ENCODE measurements at places on chromosomes 13 and 19.
A peak's percentile ranks its signal among the peaks of the same experiment; 100 is the strongest.

GRCh38 chr13:80547341-80547740 is 206.4 kb upstream of the SPRY2 start:
- no peak for DNase-seq

- DNase-seq = peak; percentile 45
These were observed at the start of gene ADAMTS10 for GRCh38 chr19:8610041-8610935. ADAMTS10 (minus strand) TSS chr19:8610715; CDS start chr19:8605710, 5,005 bp downstream.

GRCh38 chr19:51507192-51507591 is 5.6 kb upstream of the SIGLEC12 start:
- no peak for DNase-seq

DNA sequence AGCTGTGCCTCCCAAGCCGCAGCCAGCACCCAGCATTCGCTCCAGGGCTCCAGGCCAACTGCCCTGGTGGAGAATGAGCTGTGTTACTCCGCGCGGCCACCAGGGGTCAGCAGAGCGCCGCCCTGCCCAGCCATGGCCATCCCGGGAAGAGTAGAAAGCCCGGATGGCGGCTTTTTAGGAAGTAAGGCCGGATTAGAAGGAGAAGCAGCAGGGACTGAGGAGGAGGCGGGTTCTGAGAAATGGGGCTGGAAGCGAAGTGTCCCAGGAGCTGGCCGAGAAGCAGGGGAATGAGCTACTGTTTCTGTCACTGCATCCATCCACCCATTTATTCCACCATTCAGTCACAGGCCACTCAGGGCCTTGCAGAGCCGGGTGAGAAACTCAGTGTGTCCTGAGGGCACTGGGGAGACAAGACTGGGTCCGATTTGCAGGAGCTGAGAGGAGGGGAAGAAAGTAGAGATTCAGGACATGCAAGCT is 6.6 kb upstream of the NPAS1 start:
- DNase-seq = peak; percentile 68

DNA sequence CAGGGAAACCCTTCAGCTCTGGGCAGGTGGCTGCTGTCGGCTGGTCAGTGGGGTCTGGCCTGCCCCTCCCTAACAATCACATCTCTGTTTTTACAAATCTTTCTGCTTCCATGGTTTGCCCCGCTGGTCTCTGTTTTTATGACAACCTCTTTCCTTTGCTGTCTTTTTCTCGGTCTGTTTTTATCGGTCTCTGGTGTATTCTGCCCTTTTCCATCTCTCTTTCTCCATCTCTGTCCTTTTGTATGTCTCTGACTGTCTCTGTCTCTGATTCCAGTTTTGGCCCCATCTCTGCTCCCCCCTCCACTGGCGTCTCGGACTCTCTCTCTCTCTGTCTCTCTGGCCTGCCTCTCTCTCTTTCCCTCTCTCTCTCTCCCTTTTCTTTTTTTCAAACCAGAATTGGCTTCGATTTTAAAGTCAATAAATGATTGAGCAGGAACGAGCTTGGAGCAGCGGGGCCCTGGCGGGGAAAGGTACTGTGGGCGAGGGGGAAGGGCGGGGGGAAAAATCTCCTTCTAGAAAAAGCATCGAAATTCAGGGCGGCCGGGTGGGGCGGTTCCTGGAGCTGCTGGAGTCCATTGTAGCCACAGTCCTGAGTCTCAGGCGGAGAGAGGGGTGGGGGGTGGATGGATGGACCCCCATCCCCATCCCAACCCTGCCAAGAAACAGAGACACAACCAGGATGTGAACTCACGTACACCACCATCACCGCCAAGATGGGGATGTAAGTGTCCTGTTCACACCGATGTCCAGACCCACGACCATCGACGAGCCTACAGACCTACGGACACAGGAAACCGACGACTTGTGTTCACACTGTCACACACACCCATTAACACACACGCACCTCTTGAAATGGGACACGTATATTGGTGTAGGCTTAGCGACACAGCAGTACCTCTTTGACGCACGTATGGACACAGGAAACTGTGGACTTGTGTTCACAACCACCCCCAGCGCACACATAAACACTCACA is 3.0 kb downstream of the NFIX start:
- DNase-seq = no peak

GRCh38 chr19:4390017-4390566 is 10.3 kb downstream of the SH3GL1 start:
- no peak for DNase-seq

DNA sequence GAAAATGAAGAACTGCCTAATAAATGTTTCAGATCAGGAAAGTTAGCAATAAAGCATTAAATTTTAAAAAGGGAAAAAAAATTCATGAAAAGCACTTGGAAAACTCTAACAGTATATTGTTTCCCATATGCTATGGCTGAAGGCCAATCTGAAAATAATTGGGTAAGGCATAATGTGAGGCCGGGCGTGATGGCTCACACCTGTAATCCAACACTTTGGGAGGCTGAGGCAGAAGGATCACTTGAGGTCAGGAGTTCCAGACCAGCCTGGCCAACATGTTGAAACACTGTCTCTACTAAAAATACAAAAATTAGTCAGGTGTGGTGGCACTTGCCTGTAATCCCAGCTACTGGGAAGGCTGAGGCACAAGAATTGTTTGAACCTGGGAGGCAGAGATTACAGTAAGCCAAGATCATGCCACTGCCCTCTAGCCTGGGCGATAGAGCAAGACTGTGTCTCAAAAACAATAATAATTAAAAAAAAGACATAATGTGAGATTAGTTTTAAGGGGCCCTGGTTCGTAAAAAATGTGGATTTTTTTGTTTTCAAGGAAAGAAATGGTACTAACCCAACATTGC is 15.2 kb downstream of the INTS6 start:
- no peak for DNase-seq

DNA sequence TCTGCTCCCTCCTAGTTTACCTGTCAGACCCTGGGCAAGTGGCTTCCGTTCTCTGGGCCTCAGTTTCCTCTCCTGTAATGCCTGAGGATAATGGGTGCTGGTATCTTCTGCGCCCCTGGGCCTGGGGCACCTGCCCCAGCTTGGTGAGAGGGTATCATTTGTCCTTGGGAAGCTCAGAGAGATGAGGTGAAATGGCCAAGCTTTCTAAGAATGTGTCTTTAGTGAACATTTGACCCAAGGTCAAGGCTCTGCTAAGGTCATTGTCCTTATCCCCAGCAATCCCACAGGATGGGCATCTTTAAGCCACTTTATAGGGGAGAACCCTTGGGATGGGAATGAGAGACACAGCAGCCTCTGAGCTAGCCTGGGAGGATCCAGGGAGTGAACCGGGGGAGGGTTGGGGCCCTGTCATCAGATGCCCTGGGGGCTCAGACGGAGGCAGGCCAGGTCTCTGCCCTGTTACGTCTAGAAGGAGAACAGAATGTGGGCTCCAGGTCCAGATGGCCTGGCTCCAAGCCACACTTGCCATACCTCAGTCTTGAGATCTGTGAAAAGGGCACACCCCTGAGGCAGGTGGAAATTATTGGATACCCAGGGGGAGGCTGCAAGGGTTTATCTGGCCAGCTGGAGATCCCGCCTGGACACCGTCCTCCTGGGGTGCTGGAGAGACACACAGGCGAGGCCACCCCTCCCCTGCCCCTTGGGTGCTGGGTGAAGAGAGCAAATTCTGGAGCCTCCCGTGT is 1.1 kb upstream of the NFIC start:
- no peak for DNase-seq

DNA sequence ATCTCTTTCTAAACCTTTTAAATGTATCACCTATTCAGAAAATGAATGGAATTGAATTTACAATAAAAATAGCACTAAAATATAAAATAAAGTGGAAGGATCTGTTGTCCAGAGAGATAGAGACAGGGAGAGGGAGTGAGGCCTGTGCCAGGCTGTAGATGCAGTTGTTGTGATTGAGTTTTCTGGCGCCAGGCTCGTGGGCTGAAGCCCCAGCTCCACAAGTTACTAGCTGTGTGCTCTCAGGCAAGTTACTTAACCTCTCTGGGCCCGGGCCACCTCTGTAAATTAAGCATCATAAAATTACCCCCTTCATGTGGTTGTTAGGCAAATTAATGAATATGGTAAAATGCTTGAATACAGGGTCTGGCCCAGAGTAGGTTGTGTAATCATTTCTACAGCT is 52.3 kb upstream of the USP29 start:
- no peak for DNase-seq

DNA sequence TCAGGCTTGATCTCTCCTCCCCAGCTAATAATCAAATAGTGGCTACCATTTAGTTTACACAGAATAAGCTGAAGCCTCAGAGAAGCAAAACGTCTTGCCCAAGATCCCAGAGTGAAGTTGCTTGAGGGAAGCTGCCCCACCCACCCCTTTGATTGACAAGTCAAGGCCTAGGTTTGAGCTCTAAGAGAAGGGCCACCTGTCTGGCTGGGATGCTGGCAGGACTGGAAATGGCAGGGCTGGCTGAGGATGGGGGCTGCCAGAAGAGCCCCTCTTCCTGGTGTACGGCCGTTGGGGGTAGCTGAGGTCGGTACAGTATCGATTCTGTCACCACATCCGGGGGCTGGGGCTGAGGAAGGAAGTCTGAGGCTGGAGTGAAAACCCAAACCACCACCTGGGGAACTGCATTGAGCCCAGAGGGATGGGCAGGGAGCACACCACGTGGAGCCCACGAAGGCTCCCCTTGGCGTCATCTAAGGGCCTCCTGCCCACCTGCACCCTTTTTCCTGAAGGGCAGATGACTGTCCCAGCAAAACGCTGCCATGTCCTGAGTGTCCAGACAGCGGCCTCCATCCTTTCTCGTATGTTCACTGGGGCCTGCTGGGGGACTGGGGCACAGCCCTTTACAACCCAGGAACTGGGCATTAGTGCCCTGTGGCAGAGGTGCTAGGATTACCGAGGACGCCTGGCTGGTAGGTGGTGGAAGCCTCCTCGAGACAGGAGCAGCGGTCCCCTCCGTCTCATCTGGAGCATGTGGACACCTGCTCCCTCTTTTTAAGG is 1.4 kb upstream of the PRKD2 start:
- peak; percentile 51 for DNase-seq

DNA sequence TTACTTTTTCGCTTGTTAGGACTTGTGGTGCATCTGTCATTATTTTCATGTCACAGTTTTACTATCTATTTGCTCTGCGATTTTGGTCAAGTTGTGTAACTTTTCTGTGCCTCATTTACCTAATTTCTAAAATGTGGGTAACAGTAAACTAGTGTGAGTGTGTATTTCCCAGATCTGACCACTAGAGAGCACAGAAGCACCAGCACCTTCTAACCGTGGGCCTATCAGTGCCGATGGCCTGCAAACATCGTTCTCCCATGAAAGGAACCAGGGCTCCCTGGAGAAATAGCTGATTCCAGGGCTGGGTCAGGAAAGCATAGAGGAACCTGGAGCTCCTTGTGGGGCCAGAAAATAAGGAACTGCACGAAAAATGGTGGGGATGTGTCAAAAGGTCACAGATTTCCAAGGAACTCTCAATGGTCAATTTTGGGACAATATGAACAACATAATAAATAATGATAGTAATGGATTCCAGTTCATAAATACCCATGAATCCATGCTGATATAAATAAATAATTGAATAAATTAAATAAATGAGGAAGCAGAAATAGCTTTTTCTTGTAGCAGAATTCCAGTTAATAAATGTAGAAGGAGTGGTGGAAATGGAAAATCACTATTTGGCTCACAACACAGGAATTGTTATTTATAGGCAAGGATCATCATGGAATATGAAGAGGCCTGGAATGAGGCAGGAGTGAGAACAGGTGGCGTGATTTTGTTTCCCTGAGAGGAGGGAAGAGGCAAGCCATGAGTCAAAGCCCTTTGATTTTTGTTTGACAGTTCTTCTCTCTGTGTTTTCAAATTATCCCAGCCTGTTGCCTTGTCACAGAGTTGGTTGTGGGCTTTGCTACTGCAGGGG is 31.1 kb downstream of the CEACAM8 start:
- DNase-seq = no peak

GRCh38 chr19:46308510-46308909 is 11.7 kb downstream of the HIF3A start:
- DNase-seq = no peak

- DNase-seq = no peak
These were observed 91.7 kb downstream of the GADD45B start for GRCh38 chr19:2567580-2567979.

DNA sequence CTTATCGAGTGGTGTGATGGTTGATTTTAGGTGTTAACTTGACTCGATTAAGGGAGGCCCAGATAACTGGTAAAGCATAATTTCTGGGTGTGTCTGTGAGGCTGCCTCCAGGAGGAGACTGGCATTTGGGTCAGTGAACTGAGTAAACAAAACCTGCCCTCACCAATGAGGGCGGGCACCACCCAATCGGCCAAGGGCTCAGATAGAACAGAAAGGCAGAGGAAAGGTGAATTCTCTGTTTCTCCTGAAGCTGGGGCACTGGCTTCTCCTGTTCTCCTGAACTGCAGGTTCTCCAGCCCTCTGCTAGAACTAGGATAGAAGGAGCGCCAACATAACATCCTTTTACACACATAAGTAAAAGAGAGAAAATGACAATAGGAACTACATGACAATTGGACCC is 35.1 kb downstream of the ESD start:
- DNase-seq = no peak

DNA sequence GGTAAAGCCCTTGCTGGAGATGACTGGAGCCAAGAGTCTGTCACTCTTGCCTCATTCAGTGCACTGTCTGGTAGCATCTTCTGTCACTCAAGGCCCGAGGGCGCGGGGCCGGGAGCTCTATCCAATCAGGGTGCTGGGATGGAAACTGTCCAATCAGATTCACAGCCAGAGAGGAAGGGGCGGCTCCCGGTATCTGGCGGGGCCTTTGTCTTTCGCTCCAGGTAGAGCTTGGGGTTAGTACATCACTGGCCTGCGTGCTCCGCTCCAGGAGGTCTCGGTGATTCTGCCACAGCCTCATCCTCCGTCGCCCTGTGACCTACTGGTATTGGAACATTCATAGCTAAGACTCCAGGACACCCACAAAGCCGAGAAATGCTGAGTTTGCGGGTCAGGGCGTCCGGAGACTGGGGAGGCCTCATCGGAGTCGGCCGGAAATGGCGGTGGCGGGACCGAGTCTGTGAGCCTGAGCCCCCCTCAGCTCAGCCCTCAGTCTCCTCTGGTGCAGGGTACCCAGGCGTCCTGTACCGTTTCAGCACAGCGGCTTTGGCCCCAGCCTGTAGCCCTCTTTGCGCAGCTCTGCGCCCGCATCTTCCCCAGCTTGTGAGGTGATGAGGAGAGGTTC is 20.6 kb upstream of the ZNF430 start:
- DNase-seq = peak; percentile 76

- no peak for DNase-seq
These were observed 11.1 kb downstream of the SLC7A10 start for GRCh38 chr19:33214596-33214995.

GRCh38 chr13:85586422-85586831 is 212.8 kb downstream of the SLITRK6 start:
- no peak for DNase-seq

DNA sequence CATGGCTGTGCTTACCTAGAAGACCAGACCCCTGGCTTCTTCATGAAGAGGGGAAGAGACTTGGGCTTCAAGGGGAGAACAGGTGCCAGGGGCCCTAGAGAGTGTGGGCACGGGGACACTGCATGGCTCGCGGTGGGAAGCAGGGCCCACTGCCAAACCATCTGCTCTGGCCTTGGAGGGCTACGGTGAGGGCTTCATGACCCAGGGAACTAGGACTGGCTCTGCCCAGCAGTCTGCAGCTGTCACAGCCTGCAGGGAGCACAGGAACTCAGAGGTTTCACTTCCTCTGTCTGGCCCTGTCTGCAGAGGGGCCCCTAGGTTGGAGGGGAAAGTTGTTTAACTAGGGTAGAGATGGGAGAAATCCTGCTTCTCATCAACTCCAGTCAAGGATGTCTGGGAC is 4.3 kb downstream of the ERCC1 start:
- DNase-seq = no peak

All from activated CD8-positive, alpha-beta memory T cell treated with anti-CD3 and anti-CD28 coated beads, Interleukin-2, amount 50 U/mL, for 4 hours (primary cell).